ENCODE measurements at places on chromosomes 5 and 9. TPM values are rescaled to one million over a fixed set of nuclear protein-coding genes. Genes with fewer than 3 reads are reported as not detected.

DNA sequence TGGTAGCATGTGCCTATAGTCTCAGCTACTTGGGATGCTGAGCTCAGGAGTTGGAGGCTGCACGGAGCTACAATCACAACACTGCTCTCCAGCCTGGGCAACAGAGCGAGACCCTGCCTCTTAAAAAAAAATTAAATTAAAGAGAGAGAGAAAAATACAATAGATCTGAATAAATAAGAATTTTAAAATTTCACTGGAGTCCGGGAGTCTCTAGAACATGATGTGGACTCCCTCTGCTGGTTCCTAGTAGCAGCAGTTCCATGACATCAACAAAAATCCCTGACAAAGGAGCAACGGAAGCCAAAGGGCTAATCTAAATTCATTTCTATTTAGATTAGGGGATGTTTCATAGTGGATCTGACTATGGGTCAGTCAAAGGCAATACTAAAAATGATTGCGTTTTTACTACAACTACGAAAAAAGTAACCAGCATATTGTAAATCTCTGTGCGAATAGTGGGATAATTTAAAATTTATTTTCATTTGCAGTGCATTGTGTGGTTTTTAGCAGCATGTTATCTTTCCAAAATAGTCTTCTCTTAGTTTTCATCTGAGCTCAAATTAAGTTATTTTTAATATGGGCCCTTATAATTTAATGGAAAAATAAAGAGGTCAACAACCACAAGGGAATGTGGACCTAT lies 6.7 kb downstream of the INIP start:
- DNase-seq = no peak

DNA sequence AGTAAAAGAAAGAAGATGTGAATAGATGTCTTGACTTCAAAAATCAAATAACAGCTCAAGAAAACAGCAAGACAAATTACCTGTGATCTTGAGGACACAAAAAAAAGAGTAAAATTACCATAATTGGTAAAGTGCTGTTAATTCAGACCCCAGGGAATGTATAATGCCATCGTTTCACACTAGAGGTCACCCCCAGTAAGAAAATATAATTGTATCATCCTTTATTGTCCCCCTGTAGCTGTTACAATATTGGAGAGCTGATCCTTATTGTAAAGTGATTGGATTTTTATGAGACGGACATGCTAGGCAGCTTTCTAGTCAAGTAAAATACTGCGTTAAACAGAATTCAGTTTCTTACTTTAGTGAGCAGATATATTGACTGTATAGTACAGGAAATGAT lies 377.0 kb downstream of the TLE1 start:
- no peak for DNase-seq

MARVELD2 gene
- polyA plus RNA-seq = 0.25 TPM

GRCh38 chr9:93024646-93024910 lies 33.9 kb upstream of the SUSD3 start:
- no peak for DNase-seq
